ENCODE measurements at places on chromosomes 11 and 22.

GRCh38 chr11:23974051-23974450, 522.8 kb upstream of the LUZP2 start:
- DNase-seq, result no peak

GRCh38 chr11:17382046-17382728, 6.3 kb downstream of the KCNJ11 start:
- DNase-seq, result no peak

- DNase-seq, result no peak
These were observed 512 bp downstream of the SH3BP1 start for GRCh38 chr22:37639771-37640590.

DNA sequence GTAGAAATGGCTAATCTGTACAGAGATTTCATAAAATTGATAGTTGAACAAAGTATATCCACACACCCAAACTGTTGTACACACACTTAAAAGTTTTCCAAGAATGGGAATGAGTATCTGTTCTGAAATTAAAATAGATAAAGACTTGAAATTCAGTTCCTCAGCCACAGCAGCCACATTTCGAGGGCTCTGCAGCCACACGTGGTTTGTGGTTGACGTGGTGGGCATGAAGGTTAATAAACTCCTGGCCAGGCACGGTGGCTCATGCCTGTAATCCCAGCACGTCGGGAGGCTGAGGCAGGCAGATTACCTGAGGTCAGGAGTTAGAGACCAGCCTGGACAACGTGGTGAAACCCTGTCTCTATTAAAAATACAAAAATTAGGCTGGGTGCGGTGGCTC, 24.0 kb downstream of the TPST2 start:
- DNase-seq, result no peak

DNA sequence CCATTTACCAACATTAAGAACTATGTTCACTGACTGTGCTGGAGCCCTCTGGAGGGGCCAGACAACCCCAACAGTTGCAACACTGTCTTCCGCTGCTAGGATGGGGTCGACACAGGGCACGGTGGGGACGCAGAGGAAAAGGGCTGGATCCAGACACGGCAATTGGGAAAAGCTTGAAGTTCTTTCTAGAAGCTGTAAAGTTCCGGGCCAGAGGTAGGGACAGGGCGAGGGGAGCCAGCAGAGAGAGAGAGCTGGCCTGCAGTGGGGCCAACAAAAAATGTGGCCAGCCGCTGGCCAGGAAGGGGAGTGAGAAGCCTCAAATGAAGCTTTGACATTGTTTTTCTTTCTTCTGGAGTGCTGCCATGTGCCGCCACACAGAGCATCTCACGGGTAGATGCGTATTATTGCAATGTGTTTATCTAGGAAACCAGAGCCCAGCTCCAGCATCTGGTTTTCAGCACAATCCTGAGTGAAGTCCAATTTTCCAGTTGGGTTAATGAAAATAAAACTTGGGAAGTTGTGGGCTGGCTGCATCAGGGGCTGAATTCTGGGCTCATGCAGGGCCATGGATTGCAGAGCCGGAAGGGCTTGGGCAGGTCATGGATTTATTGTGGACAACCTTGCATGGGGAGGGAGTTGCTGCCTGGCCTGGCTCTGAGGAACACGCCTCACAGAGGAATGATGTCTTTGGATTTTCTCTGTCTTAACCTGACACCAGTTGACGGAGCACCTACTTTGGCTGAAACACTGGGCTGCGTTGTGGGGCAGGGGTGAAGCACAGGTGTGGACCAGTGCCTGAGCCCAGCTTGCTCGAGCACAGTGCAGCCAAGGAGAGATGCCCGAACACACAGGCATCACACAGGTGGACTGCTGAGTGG, 67.6 kb upstream of the AMPD3 start:
- no peak for DNase-seq

- DNase-seq, result no peak
These were observed 3.1 kb upstream of the BCR start for GRCh38 chr22:23177197-23177596.
